GM23248 (cell line): ENCODE measurements at places on chromosomes 3 and 15. TPM values are rescaled to one million over a fixed set of nuclear protein-coding genes. Genes with fewer than 3 reads are reported as not detected.
A peak's percentile ranks its signal among the peaks of the same experiment; 100 is the strongest.

The CLCN2 gene
- polyA plus RNA-seq, result 1.3 and 1.5 TPM in 2 replicates

The TBL1XR1 gene
- polyA plus RNA-seq, result 41.6 and 44.7 TPM in 2 replicates

The MUSTN1 gene
- polyA plus RNA-seq, result not detected in 2 replicates

The THBS1 gene
- polyA plus RNA-seq, result 2,858 and 2,877 TPM in 2 replicates

The CD80 gene
- polyA plus RNA-seq, result 0.08 TPM in 1 of 2 replicates, not detected in the other

The PLIN1 gene
- not detected in 2 replicates for polyA plus RNA-seq

The SMCO1 gene
- not detected in 2 replicates for polyA plus RNA-seq

The SCN11A gene
- not detected in 2 replicates for polyA plus RNA-seq

The CHRFAM7A gene
- polyA plus RNA-seq, result not detected in 2 replicates

The SYNPR gene
- polyA plus RNA-seq, result not detected in 2 replicates

The ADCY5 gene
- 0.09 TPM in 2 replicates for polyA plus RNA-seq

The SEMA6D gene
- 0.86 and 1.1 TPM in 2 replicates for polyA plus RNA-seq

The MED12L gene
- polyA plus RNA-seq, result 0.13 and 0.51 TPM in 2 replicates

The KBTBD13 gene
- polyA plus RNA-seq, result not detected in 2 replicates

The CLDN18 gene
- 0.18 TPM in 2 replicates for polyA plus RNA-seq

DNA sequence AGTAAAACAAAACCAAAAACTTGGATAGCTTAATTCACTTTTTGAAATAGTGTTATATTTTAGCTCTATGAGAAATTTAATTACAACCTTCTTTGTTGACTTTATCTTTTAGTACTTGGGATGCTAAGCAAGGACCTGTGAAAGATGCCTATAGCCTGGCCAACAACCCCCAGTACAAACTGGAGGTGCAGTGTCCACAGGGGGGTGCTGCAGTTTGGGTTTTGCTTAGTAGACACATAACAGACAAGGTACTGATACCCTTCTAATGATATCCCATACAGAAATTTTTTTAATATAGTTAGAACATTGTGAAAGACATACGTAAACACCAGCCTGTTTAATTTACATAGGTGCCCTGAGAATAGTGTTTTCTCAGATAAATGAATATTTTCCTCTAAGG lies 35.3 kb downstream of the CAPN7 start:
- peaks cover 87% of the 10 kb centered on the region for H3K36me3 ChIP-seq
- H3K4me1 ChIP-seq, result no peaks in the 10 kb centered on the region
- no peak overlapping the region for H3K27ac ChIP-seq
- DNase-seq, result peak; percentile 37
- H3K4me3 ChIP-seq, result no peak overlapping the region
- H3K27me3 ChIP-seq, result no peaks in the 10 kb centered on the region

GRCh38 chr3:172622916-172623700 lies 87.8 kb downstream of the NCEH1 start:
- no peak overlapping the region for H3K4me3 ChIP-seq
- H3K4me1 ChIP-seq, result peaks cover 41% of the 10 kb centered on the region
- H3K27ac ChIP-seq, result no peak overlapping the region
- H3K36me3 ChIP-seq, result no peaks in the 10 kb centered on the region
- peak; percentile 67 for DNase-seq

DNA sequence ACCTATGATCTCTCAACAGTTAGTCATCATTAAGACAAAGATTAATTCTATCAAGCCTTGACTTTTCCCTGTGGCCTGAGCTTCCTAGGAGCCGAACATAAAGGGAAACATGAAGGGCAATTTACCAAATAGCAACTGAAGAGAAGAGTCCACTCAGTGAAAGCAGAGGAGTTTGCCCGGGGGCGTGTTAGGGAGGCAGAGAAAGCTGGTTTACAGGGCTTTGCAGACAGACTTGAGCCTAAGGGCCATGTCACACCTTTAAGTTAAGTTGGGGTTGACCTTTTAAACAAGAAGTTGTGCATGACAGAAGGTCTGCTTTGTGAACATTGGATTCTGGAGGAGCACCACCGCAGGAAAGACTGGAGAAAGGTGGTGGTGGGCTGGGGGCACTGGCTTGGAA lies 701.8 kb upstream of the CFAP20DC start:
- no peaks in the 10 kb centered on the region for H3K27me3 ChIP-seq
- H3K27ac ChIP-seq, result no peak overlapping the region
- DNase-seq, result no peak
- H3K36me3 ChIP-seq, result no peaks in the 10 kb centered on the region
- no peak overlapping the region for H3K4me3 ChIP-seq

DNA sequence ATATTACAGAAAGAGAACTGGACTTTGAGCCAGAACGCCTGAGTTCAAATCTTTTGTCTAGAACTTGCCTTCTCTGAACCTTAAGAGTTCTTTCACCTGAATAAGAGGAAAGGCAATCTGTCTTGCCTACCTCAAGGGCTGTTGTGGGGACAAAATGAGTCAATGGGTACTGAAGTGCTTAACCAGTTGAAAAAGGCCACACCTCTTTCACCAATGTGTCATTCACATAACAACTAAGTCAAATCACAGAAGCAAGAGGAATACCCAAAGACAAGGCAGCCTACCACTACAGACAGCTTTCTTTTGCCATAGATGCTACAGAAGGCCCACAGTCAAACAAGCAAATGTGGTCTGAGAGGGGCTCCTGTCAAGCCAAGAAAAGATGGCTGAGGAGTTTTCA lies 39.7 kb downstream of the NBEAL2 start:
- H3K27me3 ChIP-seq, result no peaks in the 10 kb centered on the region
- peak; percentile 34 for DNase-seq
- no peak overlapping the region for H3K4me3 ChIP-seq
- H3K27ac ChIP-seq, result no peak overlapping the region

GRCh38 chr3:38730281-38730680 lies 80.8 kb upstream of the SCN5A start:
- H3K4me3 ChIP-seq, result no peak overlapping the region
- H3K36me3 ChIP-seq, result no peaks in the 10 kb centered on the region
- 0 out of 2 replicates have a peak, but pooled peaks cover 31% of the 10 kb centered on the region for H3K27me3 ChIP-seq

GRCh38 chr3:151351648-151352047 lies 22.3 kb upstream of the P2RY13 start:
- no peaks in the 10 kb centered on the region for H3K4me1 ChIP-seq
- no peak overlapping the region for H3K4me3 ChIP-seq
- H3K27ac ChIP-seq, result no peak overlapping the region
- DNase-seq, result no peak
- no peaks in the 10 kb centered on the region for H3K36me3 ChIP-seq

- no peaks in the 10 kb centered on the region for H3K27me3 ChIP-seq
- H3K36me3 ChIP-seq, result no peaks in the 10 kb centered on the region
- peaks cover 19% of the 10 kb centered on the region for H3K4me1 ChIP-seq
- DNase-seq, result no peak
- H3K4me3 ChIP-seq, result no peak overlapping the region
- H3K27ac ChIP-seq, result no peak overlapping the region
Observed at GRCh38 chr15:90030376-90030775, 29.3 kb downstream of the ZNF710 start.

GRCh38 chr15:90680371-90680935 lies 36.7 kb upstream of the BLM start:
- H3K27me3 ChIP-seq, result no peaks in the 10 kb centered on the region
- peak; percentile 97 for DNase-seq
- no peaks in the 10 kb centered on the region for H3K36me3 ChIP-seq
- H3K4me1 ChIP-seq, result peaks cover 22% of the 10 kb centered on the region

GRCh38 chr15:82851981-82852511 lies 42.6 kb downstream of the WHAMM start:
- H3K36me3 ChIP-seq, result no peaks in the 10 kb centered on the region
- H3K27me3 ChIP-seq, result no peaks in the 10 kb centered on the region
- H3K4me1 ChIP-seq, result peaks cover 4% of the 10 kb centered on the region
- peak; percentile 51 for DNase-seq

DNA sequence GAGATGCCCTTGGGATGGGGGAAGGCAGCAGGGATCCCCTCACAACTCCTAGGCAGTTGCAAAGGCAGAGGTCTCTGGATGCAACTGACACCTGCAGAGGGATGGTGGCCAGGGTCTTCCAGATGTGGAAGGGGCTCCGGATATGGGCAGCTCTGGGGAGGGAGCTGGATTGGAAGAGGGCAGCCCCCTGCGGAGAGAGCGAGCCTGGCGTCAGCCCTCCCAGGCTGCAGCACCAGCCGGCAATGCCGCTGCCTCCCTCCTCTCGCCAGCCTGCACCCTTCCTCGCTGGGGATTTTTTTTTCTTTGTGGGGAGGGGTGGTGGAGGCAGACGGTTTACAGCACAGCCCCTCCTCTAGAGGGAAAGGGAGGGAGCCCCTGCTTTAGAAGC lies 1.6 kb downstream of the INSYN1 start:
- H3K27me3 ChIP-seq, result peaks cover 6% of the 10 kb centered on the region; the same call in 1 of the 2 replicates
- DNase-seq, result no peak
- H3K4me1 ChIP-seq, result no peaks in the 10 kb centered on the region
- H3K36me3 ChIP-seq, result no peaks in the 10 kb centered on the region

GRCh38 chr3:190192087-190192486 lies 71.4 kb upstream of the P3H2 start:
- H3K4me3 ChIP-seq, result no peak overlapping the region
- no peak for DNase-seq
- peaks cover 14% of the 10 kb centered on the region for H3K4me1 ChIP-seq
- no peaks in the 10 kb centered on the region for H3K27me3 ChIP-seq

- H3K27me3 ChIP-seq, result no peaks in the 10 kb centered on the region
- H3K27ac ChIP-seq, result peak overlapping the region; percentile 25
- DNase-seq, result peak; percentile 93
- H3K4me1 ChIP-seq, result peaks cover 8% of the 10 kb centered on the region; the same call in 1 of the 2 replicates
Observed at GRCh38 chr15:77944002-77944867, 133.3 kb downstream of the TBC1D2B start.

GRCh38 chr3:36212251-36212650 lies 168.1 kb upstream of the STAC start:
- no peaks in the 10 kb centered on the region for H3K27me3 ChIP-seq
- no peak overlapping the region for H3K4me3 ChIP-seq
- H3K36me3 ChIP-seq, result no peaks in the 10 kb centered on the region
- H3K4me1 ChIP-seq, result peaks cover 14% of the 10 kb centered on the region
- H3K27ac ChIP-seq, result no peak overlapping the region
- peak; percentile 74 for DNase-seq

- H3K4me1 ChIP-seq, result peaks cover 55% of the 10 kb centered on the region
- no peaks in the 10 kb centered on the region for H3K27me3 ChIP-seq
- H3K4me3 ChIP-seq, result peak overlapping the region; percentile 52
Observed at GRCh38 chr15:85412956-85413854, 32.8 kb downstream of the AKAP13 start.

DNA sequence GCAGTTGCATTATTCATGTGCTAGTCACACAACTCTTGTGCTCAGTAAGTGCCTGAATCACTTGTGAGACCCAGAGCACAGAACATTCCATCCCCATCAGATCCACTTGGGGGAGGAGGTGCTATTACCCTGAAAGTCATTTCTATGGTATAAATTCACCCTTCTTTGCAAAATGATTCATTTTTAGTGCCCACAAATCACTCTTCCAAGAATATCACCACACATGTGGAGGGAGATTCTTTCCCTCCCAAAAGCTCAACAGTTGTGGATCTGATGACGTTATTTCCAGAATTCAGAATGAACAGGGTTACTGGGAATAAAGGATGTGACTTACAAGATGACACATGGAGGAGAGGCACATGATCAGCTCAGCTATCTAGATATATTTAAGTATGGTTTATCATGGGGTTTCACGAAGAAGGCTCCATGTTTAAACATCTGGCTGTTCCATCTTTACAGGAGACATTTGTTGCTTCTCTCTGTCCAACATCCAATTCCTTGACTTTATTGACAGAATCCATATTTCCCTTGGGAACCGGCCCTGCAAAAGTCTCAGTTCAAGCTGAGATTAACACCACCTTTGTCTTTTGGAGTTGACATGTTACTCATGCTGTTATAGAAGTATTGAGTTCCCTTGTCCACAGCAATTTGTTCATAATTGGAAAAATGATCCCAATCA lies 214.2 kb upstream of the PROK2 start:
- DNase-seq, result peak; percentile 97
- peak overlapping the region; percentile 94 for H3K27ac ChIP-seq
- H3K27me3 ChIP-seq, result no peaks in the 10 kb centered on the region

DNA sequence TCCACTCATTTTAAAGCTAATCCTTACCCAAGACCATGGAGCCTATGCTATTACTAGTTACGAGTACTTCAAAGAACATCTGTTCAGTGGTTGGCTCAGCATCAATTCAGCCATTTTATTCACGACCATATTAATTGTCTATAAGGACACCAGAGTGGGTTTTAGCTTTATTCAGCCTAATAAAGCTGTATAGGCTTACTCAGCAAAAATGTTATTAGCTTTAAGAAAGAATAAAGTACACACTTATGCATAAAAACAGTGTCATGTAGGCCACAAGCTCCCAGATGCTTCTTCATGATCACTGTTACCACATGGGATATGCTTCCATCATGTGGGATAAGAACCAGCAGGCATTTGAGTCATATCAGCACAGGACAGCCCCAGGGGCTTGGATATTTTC lies 87.4 kb upstream of the GPR149 start:
- H3K4me3 ChIP-seq, result no peak overlapping the region
- H3K4me1 ChIP-seq, result no peaks in the 10 kb centered on the region
- DNase-seq, result no peak
- H3K36me3 ChIP-seq, result no peaks in the 10 kb centered on the region
- H3K27ac ChIP-seq, result no peak overlapping the region

DNA sequence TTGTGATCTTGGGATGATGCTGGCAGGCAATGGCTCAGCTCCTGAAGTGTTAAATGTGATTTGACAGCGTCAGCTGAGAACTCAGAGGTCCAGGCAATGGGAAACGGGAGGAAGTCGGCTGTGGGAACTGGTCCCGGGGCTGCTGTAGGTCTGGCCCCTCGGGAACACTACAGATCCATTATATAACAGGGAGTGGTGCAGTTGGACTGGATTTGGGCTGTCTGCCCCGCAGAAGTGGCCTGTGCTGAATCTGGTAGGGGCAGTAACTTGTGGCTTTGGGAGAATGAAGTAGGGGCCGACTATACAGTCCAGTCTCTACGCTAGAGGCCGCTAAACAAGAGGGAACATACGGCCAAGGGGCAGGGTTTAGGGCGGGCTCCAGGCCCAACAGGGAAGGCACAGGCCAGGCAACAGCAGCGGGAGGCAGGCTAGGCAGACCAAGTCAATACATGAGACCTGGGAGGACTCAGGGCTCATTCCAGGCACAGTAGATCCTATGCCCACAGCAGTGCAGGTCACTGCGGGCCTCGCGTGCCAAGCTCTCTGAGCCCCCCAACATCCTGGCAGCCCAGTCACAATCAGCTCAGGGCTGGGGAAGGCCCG lies 20.3 kb upstream of the IL16 start:
- no peaks in the 10 kb centered on the region for H3K4me1 ChIP-seq
- DNase-seq, result peak; percentile 44
- H3K27me3 ChIP-seq, result no peaks in the 10 kb centered on the region
- H3K4me3 ChIP-seq, result no peak overlapping the region

GRCh38 chr3:173249457-173249856 lies 108.4 kb upstream of the SPATA16 start:
- no peak overlapping the region for H3K27ac ChIP-seq
- no peak overlapping the region for H3K4me3 ChIP-seq
- DNase-seq, result no peak
- no peaks in the 10 kb centered on the region for H3K36me3 ChIP-seq

- no peaks in the 10 kb centered on the region for H3K27me3 ChIP-seq
- no peak overlapping the region for H3K4me3 ChIP-seq
- peaks cover 35% of the 10 kb centered on the region for H3K4me1 ChIP-seq
Observed at GRCh38 chr3:63128380-63128779, 149.7 kb upstream of the SYNPR start.

DNA sequence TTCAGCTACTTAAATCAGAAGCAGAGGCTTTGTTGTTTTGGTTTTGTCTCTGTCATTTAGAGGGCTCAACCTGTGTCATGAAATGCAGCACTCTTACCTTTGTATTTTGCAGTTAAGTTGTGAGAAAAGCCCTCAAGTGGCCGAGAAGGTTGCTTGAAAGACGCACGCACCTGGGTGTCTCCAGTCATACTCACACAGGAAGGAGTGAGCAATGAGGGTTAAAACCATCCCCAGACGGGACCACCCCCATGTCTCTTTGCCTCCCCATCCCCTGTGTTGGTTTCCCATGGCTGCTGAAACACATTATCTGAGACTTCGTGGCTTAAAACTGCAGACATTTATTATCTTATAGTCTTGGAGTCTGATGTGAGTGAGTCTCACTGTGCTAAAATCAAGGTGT lies 376.1 kb upstream of the CFAP20DC start:
- peak overlapping the region; percentile 97 for H3K27ac ChIP-seq
- H3K27me3 ChIP-seq, result no peaks in the 10 kb centered on the region
- H3K4me1 ChIP-seq, result peaks cover 36% of the 10 kb centered on the region
- no peaks in the 10 kb centered on the region for H3K36me3 ChIP-seq
- no peak for DNase-seq
